ENCODE measurements at places on chromosomes 6 and 20.

DNA sequence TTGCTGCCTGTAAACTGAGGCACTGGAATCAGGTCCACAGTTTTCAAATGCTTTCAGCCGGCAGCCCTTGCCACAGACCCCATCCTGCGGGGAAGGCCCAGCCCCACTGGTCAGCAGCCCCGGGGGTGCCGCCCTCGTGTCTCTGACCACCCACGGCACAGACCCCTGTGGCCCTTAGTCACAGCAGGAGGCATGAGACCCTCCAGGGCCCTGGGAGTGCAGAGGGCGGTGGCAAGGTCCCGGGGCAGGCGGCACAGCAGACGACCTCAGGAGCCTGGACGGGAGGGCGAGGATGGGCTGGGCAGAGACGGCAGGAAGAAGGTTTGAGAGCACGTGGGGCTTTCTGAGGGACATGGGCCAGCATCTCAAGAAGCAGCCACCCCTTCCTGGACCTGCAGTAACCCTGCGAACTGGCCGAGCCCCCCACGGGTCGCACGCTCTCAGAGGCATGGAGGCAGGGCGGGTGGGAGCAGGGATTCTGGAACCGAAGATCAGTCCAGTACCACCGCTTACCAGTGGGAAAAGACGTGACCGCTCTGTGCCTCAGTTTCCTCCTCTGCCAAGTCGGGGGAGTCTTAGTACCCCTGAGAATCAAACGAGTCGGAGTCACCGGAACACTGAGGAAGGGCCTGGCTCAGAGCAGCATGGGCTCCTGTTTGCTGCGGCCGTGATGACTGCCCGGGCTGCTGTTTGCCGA lies 140.7 kb downstream of the TAF4 start:
- DNase-seq = no peak

- no peak for DNase-seq
These were observed 260.0 kb upstream of the CDYL start for GRCh38 chr6:4516206-4516605.

DNA sequence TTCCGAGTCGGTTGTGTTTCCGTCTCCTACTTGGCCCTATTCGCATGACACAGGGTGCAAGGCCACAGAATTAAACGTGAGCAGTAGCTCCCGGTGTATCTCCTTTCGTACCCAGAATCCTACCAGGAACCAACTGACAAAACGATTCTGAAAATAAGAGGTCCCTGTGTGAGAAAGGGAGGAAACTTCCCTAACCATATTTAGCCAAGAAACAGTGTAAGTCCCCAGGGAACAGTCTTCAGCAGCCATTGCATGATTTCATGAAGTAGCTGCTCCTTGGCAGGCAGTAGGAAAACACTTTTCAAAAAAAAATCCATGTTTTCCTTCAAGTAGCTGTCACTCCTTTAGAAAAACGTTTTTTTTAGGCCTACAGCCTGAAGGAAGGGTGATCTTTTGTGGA lies 46.9 kb downstream of the PDE10A start:
- no peak for DNase-seq

- no peak for DNase-seq
These were observed 87.2 kb upstream of the QKI start for GRCh38 chr6:163327165-163327880.

- DNase-seq = no peak
These were observed 282.7 kb downstream of the PLCB1 start for GRCh38 chr20:8414586-8415274.

DNA sequence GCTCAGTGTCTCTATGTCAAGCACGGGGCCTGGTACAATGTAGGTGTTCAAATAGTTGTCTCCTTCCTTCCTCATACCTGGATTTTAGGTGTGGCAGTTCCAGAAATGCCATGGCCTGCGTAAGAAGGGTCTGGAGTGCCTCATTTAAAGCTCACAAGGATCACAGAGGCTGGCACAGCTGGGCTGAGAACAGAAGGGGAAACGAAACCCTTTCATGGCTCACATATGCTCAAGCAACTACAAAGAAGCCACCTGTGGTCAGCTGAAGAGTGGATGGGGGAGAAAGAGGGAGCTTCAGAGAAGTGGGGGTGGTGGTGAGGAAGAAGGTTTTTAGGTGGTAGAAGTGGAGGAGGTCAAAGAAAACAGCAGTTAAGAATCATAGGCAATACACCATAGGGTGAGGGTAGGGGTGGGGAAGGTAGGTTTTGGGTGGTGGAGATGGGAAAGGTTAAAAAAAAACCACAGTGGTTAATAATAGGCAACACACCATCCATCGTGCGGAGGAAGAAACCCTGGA lies 17.0 kb upstream of the TOP1 start:
- no peak for DNase-seq

DNA sequence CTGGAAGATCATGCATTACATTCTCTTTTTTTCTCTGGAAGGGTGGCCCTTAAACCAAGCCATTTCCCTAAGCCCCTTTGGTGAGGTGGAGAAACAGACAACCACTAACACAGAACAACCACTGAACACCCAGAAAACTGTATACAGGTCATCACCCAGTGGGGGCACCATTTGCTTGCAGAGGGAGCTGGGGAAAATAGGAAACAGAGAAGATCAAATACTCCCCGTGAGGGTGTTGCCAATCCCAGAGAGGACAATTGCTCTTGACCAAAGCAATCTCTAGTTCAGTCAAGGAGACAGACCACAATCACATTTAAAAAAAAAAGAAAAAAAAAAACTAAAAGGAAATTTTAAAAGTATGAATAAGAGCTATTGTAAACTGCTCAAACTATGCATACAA lies 865 bp upstream of the DAAM2 start:
- DNase-seq = no peak

- DNase-seq = no peak
These were observed 391.0 kb downstream of the TAF4 start for GRCh38 chr20:61674688-61675087.

GRCh38 chr6:41040101-41040939 lies 1.3 kb upstream of the UNC5CL start:
- no peak for DNase-seq

DNA sequence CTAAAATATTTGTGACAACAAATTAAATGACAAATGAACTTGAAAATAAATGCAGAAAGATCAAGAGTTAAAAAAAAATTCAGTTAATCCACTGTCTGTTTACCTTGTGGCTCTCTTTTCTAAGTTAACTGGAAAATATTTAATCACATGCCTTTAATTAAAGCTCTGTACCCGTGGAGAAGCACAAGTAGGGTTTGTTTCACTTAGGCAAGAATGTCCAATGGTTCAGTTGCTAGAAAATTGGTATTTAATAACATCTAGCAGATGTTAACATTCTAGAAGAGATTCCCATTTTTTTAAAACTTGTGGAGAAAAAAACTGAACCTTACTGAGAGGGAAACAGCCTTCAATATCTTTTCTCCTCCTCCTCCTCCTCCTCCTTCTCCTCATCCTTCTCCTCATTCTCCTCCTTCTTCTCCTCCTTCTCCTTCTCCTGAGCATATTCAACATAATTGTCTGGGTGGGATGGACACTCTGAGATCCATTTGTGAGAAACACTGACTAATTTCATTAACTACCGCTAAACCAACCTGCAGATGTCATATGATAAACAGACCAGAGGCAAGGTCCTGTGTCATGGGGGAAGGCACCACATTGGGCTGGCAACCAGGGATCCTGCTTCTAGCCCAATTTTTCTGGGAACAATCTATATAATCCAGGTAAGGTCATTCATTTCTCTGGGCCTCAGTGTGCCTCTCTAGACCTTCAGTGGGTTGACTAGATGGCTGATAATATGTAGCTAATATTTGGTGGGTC lies 44.1 kb upstream of the AKIRIN2 start:
- DNase-seq = no peak

DNA sequence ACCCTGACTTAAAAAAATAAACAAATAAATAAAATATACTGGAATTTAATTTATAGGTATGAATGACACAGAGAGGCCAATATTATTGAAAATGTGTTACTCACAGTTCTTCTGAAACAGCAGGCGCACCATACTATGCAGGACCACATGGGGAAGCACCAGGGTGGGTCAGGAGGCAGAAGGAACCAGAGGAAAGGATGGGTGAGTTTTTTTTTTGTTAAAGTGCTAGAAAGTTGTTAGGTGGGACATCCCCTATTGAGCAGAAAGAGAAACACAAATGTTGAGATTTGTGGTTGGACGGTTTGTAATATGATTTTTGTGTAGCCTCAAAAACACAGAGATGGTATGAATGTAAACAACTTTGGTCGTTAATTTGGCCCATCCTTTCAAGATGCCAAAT lies 26.0 kb downstream of the PTPRA start:
- DNase-seq = no peak

DNA sequence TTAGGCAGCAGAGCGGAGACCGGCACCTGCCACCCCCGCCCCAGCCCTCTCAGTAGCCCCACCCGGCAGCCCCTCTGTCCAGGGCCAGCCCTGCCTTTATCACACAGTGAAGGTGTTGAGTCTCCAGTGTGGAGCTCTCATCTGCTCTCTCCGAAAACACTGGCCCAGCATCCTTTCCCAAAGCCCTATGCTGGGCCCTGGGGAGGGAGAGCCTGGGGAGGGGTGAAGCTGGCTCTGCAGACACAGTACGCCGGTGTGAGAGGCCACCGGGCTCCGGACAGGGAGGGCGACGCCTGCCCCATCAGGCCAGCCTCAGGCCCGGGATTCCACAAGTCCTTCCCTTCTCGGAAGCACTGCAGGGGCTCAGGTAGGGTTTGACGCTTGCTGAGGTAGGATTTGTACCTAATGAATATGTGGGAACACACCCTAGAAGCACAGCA lies 186.9 kb downstream of the ERMARD start:
- DNase-seq = no peak

DNA sequence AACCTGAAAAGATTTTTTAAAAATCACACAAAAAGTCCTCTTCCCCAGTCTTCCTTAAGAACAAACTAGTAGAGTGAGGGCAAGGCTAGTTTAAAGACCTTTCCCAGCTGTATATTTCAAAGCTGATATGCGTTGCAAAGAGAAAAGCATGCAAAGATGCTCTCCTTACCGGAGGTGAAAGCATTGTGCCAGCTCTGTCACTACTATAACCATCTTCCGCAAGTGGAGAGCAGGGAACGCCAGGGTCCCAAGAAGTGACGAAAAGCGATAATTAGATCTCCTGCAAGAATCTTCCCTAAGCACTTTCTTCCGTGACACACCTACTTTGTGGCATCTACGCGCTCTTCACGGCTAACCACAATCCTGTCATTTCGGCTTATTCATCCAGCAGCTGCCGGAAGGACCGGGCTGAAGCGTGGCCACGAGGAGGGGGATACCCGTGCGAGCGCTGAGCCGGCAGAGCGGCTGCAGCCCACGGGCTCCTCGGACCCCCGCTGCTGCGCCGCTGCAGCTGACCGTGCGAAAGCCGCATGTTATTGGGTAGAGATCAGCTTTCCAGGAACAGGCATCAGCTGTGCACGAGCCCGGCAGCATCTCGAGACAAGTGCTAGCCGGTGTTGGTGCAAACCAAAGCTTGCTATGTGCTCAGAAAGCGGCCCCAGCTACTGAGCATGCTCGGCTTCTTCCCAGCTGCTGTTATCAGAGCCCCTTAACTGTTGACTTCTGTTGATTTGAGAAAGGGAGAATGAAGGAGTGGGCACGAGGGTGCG lies 57.2 kb upstream of the ARHGAP18 start:
- DNase-seq = no peak

GRCh38 chr6:169779896-169780295 lies 28.5 kb downstream of the ERMARD start:
- DNase-seq = no peak

- no peak for DNase-seq
These were observed 110.7 kb downstream of the PDE10A start for GRCh38 chr6:165552248-165552736.

DNA sequence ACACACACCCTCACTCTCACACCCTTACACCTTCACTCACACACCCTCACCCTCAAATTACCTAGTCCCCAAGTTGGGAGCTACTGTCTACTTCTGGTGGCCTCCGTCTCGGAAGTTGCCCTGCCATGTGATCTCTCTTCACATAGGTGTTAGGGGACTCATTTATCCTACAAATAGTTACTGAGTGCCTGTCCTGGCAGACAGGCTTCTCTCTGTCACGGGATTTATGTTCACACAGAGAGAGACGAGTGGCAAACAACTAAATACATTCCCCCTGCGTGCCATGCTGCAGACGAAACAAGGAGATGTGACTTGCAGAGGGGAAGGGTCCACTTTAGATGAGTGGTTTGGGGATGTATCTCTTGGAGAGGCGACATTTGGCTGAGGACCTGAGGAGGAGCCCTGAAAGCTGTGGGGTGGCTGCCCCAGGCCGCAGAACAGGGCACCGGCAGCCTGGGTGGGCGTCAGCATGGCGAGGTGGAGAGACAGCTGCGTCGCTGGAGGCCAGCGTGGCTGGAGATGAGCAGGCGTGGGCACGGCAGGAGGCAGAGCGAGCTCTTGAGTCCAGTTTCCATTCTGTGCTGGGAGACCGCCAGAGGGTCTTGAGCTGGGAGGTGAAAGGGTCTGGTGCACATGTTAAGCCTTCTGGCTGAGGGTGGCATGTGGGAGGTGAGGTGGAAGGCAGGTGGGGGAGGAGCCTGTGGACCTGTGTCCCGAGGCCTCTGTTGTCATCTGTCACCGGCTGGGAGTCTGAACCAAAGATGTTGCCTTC lies 17.2 kb downstream of the DYNLT1 start:
- no peak for DNase-seq

GRCh38 chr6:36692861-36693702 lies 4.5 kb upstream of the RAB44 start:
- DNase-seq = no peak

DNA sequence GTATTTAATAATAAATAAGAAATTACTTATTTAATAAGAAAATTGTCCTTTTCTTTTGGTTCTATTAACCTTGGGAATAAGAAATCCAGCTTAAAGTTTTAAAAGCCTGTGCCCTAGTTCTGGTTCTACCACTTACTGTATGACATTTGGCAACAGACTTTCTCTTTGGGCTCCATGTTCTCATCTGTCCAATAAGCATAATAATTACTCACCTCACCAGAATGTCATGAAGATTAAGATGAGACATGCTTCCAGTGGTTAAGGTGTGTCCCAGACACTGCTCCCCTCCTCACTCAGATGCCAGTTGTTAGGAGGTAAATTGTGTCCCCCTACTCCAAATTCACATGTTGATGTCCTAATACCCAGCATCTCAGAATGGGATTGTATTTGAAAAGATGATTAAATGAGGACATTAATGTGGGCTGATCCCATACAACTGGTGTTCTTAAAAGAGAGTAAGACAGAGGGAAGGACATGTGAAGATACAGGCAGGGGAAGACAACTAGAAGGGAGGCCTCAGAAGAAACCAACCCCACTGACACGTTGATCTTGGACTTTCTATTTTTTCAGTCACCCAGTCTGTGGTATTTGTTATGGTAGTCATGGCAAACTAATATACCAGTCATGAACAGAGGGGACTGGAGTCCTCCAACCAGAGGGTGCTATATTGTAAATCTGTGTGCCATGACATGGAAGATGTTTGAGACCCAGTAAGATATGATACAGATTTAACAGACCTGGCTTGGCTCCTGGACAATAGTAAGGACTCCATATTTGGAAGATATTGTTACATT lies 6.4 kb upstream of the MICAL1 start:
- DNase-seq = no peak

DNA sequence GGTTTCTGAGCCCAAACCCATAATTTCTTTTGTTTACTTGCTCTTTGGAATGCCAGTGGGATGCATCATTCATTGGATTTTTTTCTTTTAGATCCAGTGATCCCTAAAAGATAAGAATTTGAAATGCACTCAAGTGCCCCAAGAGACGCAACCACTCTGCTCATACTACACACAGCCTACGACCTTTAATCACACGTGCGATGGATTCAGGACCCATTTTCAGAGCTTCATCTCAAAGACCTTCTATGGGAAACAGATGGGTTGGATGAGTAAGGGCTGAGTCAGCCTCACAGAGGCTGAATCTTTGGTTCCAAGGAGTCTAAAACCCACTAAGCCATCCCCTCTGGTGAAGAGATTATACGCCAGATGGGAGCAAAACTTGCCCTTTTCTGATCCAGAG lies 265.5 kb upstream of the EXOC2 start:
- DNase-seq = no peak
